ENCODE measurements at places on chromosomes 16 and 17. TPM values are rescaled to one million over a fixed set of nuclear protein-coding genes. Genes with fewer than 3 reads are reported as not detected.

- H3K4me1 ChIP-seq, result no peaks in the 10 kb centered on the region
- H3K27ac ChIP-seq, result no peak overlapping the region
- peaks cover 5% of the 10 kb centered on the region for H3K36me3 ChIP-seq
- H3K27me3 ChIP-seq, result no peaks in the 10 kb centered on the region
Measured at GRCh38 chr17:38322156-38322779, 21.5 kb downstream of the GPR179 start.

GRCh38 chr17:69357701-69358100, 30.8 kb upstream of the ABCA5 start:
- no peak overlapping the region for H3K4me3 ChIP-seq
- H3K27ac ChIP-seq, result no peak overlapping the region
- no peaks in the 10 kb centered on the region for H3K4me1 ChIP-seq
- H3K36me3 ChIP-seq, result no peaks in the 10 kb centered on the region
- DNase-seq, result no peak

DNA sequence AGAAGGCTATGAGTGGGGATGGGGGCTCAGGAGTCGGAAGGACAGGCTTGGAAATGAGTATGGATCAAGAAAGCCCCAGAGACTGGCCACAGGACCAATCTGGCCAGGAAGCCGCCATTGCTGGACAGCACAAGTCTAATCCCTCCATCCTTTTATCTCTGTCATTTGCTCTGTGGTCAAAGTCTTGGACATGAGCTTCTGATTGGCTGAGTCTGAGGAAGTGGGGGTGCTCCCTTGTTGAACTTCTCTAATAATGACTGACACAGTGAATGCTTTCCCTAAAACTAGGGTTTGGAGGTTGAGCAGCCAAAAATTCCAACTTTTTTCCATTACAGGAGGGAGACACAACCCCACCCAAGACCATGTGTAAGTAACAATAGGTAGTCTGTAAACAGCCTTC, 97.4 kb downstream of the MARF1 start:
- DNase-seq, result no peak
- H3K36me3 ChIP-seq, result no peaks in the 10 kb centered on the region
- no peaks in the 10 kb centered on the region for H3K4me1 ChIP-seq
- no peak overlapping the region for H3K27ac ChIP-seq

DNA sequence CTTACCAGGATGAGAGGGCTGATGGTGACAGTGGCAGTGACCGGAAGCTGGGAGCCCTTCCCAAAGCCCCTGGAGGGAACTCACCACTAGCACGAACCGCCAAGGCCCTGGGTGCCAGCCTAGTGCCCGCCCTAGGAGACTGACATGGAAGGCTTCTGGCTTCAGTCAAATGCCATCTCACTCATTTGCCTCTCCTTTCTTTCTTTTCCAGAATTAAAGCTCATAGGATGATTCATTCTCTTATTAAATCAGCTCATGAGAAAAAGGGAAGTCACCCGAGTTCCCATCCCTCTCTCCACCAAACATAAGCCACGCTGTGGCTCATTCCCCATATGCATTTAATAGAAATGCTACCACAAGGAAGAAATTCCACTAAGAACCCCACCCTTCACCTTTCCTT, 12.1 kb downstream of the CUEDC1 start:
- DNase-seq, result no peak
- no peaks in the 10 kb centered on the region for H3K27me3 ChIP-seq
- H3K36me3 ChIP-seq, result no peaks in the 10 kb centered on the region

DNA sequence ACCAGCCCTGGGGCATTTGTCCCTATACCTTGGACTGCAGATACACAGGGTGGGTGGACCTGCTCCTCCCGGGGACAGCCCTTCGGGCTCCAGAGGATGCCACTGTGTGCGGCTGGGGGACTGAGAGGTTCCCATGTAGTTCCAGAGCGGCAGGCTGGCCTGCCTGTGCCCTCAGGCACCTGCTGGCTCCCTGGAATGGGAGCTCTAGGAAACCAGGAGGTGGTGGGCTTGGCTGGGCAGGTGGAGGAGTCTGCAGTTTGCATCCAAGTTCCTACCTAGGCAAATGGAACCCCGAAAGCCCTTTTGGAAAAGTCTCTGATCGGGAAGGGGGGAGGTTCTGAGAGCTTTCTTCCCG, 982 bp downstream of the DBNDD1 start:
- H3K36me3 ChIP-seq, result no peaks in the 10 kb centered on the region
- DNase-seq, result no peak
- H3K27ac ChIP-seq, result no peak overlapping the region

- H3K27me3 ChIP-seq, result no peaks in the 10 kb centered on the region
- no peak overlapping the region for H3K27ac ChIP-seq
- H3K36me3 ChIP-seq, result no peaks in the 10 kb centered on the region
Measured at GRCh38 chr17:76686538-76687297, 24.0 kb downstream of the MXRA7 start.

- H3K4me3 ChIP-seq, result no peak overlapping the region
- DNase-seq, result no peak
- H3K36me3 ChIP-seq, result no peaks in the 10 kb centered on the region
- H3K27ac ChIP-seq, result no peak overlapping the region
Measured at GRCh38 chr17:55742272-55743102, 8.4 kb upstream of the PCTP start.

GRCh38 chr17:57629470-57629869, 115.6 kb downstream of the CCDC182 start:
- DNase-seq, result peak; percentile 37
- H3K36me3 ChIP-seq, result peaks cover 21% of the 10 kb centered on the region
- H3K27ac ChIP-seq, result peak overlapping the region; percentile 69
- no peaks in the 10 kb centered on the region for H3K27me3 ChIP-seq
- no peak overlapping the region for H3K4me3 ChIP-seq
- H3K4me1 ChIP-seq, result peaks cover 21% of the 10 kb centered on the region

DNA sequence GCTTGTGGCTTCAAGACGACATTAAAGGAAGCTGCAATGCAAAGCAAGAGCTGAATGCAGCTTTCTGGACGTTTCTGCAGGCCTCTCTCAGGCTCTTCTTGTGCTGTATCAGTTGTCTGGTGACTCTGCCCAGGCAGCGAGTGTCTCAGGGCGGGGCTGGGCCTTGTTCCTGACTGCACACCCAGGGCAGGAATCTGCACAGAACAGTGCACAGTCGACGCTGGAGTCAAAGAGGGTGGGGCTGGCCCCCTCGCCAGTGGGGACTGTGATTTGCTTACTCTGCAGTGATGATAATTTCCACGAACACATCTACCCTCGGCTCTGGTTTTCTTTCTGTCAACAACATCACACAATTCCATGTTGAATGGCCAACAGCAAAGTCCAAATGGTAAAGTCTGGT, 60.7 kb downstream of the IRF8 start:
- no peak for DNase-seq
- no peaks in the 10 kb centered on the region for H3K36me3 ChIP-seq
- no peaks in the 10 kb centered on the region for H3K27me3 ChIP-seq

Gene ABCC3
- total RNA-seq, result 1.5 TPM

Gene KCNAB3
- 7.0 TPM for total RNA-seq

Gene ADORA2B
- total RNA-seq, result 0.21 TPM
